ENCODE measurements at places on chromosomes 6 and 20.
A peak's percentile ranks its signal among the peaks of the same experiment; 100 is the strongest.

DNA sequence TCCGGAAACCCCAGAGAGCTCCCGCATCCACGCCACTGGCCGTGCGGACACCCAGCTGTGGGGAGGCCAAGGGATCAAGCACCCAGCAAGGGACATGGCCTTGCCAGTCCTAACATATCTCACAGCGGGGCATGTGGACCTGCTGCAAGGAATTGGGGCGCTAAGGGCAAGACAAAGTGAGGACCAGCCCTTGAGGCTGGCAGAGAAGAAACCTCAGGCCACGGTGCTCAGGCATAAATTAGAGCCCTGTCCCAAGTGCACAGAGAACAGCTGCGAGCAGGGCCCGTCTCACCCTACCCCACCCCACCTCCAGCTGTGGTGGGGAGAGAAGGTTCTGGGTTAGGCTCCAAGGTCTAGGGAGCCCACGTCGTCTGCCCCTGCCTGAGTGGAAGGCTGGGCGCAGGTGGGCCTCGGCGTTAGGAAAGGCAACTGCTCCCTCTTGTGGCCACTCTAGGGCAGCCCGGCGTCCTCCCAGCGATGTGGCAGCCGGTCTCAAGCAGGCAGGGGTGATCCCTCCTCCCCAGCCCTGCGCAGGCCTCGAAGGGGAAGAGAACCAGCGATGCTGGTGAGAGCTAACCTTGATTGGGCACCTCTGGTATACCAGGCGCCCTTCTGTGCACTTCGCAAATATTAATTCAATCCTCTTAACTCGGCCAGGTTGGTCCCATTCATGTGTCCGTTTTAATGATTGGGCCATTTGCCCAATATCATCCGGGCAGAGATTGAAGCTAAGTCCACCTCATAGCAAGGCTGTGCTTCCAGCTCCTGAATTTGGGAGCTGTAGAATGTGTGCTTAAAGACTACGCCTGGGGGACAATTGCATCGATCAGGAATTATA is 235.8 kb downstream of the NFATC2 start:
- no peak overlapping the region for H3K4me3 ChIP-seq
- H3K27ac ChIP-seq: no peak overlapping the region
- no peaks in the 10 kb centered on the region for H3K4me1 ChIP-seq
- DNase-seq: peak; percentile 52
- peaks cover 7% of the 10 kb centered on the region for H3K27me3 ChIP-seq

- H3K27me3 ChIP-seq: no peaks in the 10 kb centered on the region
- H3K4me1 ChIP-seq: no peaks in the 10 kb centered on the region
- H3K36me3 ChIP-seq: no peaks in the 10 kb centered on the region
- DNase-seq: no peak
Observed at GRCh38 chr6:142045380-142046278, 87.1 kb upstream of the GJE1 start.

- no peak overlapping the region for H3K4me3 ChIP-seq
- no peaks in the 10 kb centered on the region for H3K36me3 ChIP-seq
Observed at GRCh38 chr6:24126586-24127192, 674 bp downstream of the NRSN1 start.

DNA sequence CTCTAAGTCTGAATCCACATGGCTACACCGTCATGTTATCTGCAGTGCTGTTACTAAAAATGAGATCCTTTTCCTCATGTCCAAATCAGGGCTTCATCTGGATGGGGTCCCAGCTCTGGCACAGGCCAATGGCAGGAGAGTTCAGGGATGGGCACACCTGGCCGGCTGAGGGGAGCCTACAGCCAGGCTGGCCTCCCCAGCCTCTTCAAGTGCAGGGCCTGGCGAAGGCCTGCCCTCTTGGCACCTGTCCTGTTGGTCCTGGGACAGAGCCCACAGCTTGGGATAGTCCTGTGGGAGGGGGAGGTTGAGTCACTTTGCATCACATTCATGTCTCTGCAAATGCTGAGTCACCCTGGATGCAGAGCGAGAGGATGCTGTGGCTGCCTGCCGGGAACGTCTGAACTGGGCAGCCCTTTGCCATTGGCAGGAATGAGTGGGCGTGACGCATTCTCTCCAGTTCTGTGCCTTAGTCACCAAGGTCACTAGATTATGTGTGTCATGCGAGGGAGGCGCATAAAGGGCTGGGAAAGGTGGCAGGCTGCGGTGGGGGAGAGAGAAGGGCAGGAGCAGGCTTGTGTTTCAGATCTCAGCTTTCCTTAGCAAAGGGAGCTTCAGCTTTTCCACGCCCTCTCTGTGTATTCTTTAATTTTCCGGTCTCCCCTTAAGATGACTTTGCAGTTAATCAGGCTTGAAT is 223.2 kb upstream of the ECI2 start:
- DNase-seq: no peak
- H3K4me3 ChIP-seq: no peak overlapping the region
- no peaks in the 10 kb centered on the region for H3K36me3 ChIP-seq

GRCh38 chr6:147733686-147734085 is 225.2 kb downstream of the SAMD5 start:
- H3K4me3 ChIP-seq: no peak overlapping the region
- no peaks in the 10 kb centered on the region for H3K27me3 ChIP-seq
- no peaks in the 10 kb centered on the region for H3K36me3 ChIP-seq
- no peak for DNase-seq
- no peaks in the 10 kb centered on the region for H3K4me1 ChIP-seq
